ENCODE measurements at places on chromosomes 1 and 21.
A peak's percentile ranks its signal among the peaks of the same experiment; 100 is the strongest.

DNA sequence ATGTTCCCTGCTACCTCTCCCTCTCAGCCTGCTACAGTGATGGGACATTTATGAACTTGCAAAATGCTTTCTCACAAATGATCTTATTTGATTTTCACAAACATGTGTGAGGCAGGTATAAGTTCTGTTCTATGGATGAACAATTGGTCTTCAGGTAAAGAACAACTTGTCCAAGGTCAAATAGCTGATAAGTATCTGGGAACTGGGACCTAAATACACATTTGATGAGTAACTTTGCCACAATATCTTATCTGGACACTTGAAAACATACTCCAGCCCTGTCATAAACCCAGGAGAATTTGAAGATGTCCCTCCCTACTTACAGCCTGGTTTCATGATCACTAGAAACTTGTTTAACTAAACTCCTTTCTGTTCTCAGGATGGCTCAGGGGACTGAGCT lies 23.0 kb downstream of the LRRN2 start:
- no peak for DNase-seq

- no peak for DNase-seq
Measured at GRCh38 chr1:240577095-240577494, 34.9 kb downstream of the GREM2 start.

DNA sequence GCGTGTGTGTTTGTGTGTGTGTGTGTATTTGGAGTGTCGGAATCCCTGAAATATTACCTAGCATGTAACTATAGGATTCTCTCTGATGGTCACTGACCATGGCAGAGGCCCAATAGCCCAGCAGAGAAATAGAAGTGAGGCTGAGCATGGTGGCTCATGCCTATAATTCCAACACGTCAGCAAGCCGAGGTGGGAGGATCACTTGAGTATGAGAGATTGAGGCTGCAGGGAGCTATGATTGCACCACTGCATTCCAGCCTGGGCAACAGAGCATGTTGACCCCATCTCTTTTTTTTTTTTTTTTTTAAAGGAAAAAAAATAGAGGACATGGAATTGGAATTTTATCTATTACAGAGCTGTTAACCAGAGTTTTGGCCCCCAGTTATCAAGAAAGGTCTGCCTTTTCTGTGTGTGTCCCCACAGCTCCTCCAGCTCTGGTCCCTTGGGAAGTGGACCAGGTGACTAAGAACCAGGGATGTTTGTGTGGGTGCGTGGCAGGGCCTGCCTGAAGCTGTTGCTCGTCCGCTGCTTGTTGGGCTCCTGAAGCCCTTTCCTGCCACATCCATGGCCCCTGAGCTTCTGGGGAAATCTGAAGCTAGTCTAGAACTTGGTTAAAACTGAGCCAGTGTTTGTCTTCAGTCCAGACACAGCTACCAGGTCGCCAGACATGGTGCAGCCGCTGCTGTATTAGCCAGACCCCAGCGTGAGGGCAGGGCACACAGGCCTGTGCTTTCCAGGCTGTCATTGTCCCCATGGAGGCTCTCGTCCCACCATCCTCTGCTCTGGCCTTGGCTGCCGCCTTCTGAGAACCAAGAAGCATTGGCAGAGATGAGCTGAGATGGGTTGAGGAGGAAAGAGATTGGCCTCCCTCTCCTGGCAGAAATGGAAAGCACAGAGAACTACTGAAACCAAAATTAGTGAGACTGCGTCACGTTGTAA lies 25.5 kb downstream of the CAPN9 start:
- DNase-seq, result peak; percentile 32

GRCh38 chr1:53060579-53060978 lies 1.4 kb upstream of the PODN start:
- no peak for DNase-seq

GRCh38 chr1:234977875-234978396 lies 150.7 kb downstream of the TOMM20 start:
- DNase-seq, result no peak

DNA sequence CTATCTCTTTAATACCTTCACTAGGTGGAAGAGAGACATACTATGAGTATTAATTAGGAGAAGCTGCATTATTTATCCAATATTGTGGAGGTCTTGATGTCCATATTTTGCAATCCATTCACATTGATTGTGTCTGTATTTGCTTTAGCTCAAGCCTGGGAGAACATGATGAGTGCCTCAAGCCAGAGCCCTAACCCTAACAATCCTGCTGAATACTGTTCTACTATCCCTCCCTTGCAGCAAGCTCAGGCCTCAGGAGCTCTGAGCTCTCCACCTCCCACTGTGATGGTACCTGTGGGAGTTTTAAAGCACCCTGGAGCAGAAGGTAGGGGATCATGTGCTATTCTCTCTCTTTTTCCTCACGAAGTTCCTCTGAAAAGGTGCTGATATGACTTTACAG lies 99.5 kb downstream of the CC2D1B start:
- no peak for DNase-seq

DNA sequence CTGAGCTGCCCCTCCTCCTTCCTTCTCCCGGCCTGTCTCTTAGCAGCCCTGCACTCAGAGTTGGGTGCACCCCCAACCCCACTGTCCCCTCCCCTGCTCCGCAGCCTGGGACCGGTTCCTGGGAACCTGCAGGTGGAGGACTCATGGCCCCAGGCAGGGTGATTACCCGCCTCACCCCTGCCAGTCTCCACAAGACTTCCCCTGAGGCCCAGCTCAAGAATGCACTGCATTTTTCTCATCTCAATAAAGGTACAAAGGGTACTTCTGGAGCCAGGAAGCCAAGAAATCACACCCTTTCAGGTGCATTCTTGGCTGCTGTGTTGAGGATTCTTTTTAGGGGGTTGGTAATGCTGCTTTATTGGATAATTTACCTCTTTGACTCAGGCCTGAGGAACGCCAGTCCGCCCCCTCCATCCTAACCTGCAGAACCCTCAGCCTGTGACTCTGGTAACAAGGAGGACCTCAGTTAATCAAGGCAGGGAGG lies 126.3 kb upstream of the TMPRSS2 start:
- DNase-seq, result peak; percentile 87

DNA sequence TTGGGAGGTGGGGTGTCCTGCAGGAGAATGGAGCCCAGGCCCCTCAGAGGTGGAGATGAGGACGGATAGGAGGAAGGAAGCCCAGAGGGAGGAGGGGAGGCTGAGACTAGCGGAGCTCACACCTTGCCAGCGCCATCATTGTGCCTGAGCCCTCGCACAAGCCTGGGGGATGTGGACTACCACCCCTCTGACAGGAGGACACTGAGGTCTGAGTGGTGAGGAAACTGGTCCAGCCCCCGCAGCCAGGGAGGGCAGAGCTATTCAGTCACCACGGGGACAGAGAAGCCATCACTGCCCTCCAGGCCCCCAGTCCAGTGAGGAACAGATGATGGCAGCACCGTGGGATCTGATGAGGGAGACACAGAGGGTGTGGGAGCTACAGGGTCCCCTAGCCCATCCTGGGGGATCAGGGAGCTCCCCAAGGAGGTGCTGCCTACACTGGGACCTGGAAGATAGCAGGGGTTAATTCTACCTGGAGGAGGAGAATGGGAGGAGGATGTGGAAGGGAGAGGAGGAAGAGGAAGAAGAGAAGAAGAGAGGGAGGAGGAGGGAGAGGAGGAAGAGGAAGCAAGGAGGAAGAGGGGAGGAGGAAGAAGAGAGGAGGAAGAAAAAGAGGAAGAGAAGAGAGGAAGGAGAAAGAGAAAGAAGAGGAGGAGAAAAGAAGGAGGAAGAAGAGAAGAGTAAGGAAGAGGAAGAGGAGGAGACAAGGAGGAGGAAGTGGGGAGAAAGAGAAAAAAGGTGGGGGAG lies 31.0 kb downstream of the MATN1 start:
- no peak for DNase-seq

GRCh38 chr1:67610450-67610849 lies 74.6 kb upstream of the GADD45A start:
- DNase-seq, result no peak

- DNase-seq, result no peak
Measured at GRCh38 chr1:84000196-84000885, 1.4 kb upstream of the TTLL7 start.

- no peak for DNase-seq
Measured at GRCh38 chr21:31514598-31514997, 144.9 kb upstream of the SOD1 start.

DNA sequence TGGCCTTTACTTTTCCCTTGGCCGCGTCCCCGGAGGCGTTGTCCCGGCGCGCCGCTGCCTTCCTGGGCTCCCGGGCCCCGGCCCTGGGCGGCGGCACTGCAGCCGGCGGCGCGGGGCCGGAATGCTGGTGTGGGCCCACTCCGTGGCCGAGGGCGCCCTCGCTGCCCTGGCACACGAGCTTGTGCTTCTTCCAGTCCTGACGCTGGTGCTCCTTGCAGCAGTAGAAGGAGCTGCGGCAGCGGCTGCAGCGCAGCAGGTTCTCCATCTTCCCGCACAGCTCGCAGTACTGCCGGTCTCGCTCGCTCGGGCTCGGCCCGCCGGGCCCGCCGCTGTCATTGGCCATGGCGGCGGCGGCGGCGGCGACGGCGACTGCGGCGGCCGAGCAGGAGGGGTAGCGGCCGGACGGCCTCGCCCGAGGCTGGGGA lies 529 bp downstream of the EGLN1 start:
- DNase-seq, result no peak

GRCh38 chr1:211683396-211684297 lies 8.2 kb upstream of the NEK2 start:
- no peak for DNase-seq

DNA sequence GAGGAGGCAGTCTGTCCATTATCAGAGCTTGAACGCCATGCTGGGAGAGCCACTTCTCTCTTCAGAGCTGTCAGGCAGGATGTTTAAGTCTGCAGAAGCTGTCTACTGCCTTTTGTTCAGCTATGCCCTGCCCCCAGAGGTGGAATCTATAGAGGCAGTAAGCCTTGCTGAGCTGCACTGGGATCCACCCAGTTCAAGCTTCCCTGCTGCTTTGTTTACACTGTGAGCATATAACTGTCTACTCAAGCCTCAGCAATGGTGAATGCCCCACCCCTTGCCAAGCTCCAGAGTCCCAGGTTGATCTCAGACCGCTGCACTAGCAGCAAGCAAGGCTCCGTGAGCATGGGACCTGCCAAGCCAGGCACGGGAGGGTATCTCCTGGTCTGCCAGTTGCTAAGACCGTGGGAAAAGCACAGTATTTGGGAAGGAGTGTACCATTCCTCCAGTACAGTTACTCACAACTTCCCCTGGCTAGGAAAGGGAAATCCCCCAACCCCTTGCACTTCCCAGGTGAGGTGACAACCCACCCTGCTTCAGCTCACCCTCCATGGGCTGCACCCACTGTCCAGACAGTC lies 32.5 kb downstream of the RGS13 start:
- DNase-seq, result no peak

- no peak for DNase-seq
Measured at GRCh38 chr1:16012590-16013219, 5.1 kb downstream of the HSPB7 start.

GRCh38 chr1:75672528-75673393 lies 51.7 kb upstream of the ACADM start:
- DNase-seq, result peak; percentile 62

GRCh38 chr1:74467786-74468377 lies 44.5 kb downstream of the LRRC53 start:
- DNase-seq, result no peak

DNA sequence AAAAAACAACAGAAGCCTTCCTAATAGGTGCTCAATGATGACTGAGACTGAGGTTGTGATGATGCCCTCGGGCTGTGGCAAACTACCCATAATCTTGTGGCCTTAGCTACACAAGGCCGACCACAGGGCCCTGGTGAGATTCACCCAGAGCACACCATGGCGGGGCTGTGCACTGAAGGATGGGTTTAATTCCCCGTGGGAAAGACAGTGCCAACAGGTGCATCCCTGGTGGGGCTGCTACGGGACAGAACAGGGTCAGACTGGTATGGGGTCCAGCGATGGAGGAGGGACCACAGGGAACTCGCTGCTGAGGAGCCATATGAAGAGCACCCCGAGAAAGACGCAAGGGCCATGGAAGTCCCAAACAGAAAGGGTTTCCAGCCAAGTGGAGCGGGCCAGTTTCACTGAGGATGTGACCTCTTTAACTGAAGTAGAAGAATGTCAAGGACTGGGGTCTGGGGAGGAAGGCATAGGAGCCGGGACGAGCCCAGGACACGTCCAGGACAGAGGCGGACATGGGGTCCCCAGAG lies 21.3 kb downstream of the PRDM15 start:
- no peak for DNase-seq

DNA sequence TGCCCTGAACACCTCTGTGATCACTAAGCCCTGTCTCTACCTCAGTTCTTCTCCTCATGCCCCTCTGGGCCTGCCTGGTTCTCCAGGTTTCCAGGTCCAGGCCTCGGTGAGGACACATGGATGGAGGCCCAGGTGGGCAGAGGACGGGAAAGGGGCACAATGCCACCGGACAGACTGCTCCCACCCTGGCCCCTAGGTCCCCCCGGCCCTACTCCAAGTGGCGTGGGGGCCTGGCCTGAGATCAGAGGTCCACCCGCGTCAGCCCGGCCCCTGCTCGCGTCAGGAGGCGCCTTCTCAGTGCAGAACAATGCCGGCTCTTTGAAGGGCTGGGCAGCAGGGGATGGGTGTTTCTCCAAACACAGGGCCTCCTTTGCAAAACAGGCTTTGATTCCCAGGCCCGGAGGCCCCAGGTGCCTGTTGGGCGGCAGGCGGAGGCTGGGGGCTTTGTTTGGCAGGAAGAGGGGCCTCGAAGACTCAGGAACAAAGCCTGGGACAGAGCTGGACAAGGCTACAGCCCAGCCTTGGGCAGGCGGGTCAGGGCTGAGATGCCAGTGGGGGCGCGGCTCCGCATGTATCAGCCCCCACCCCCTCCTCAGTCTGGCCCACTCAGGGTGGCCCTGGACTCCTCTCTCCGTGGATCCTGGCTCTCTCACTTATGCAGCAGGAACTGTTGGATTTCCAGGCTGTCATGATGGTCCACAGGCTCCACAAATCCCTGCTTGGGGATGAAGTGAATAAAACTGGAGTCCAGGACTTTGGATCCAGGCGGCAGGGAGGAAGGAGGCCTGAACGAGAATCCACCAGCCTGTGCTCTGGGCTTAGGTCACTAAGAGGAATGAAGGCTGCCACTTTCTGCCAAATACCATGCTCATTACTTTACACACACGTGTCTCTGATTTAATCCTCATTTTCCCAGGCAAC lies 77.4 kb upstream of the SLC2A1 start:
- DNase-seq, result no peak

- DNase-seq, result no peak
Measured at GRCh38 chr1:54010415-54011117, 7.4 kb downstream of the LDLRAD1 start.

- DNase-seq, result no peak
Measured at GRCh38 chr1:18293291-18293690, 185.7 kb downstream of the IGSF21 start.

GRCh38 chr1:175887981-175888428 lies 144.6 kb upstream of the TNR start:
- DNase-seq, result peak; percentile 75

All from RWPE1 (cell line).